ENCODE measurements at places on chromosomes 11 and 22.
A peak's percentile ranks its signal among the peaks of the same experiment; 100 is the strongest.

DNA sequence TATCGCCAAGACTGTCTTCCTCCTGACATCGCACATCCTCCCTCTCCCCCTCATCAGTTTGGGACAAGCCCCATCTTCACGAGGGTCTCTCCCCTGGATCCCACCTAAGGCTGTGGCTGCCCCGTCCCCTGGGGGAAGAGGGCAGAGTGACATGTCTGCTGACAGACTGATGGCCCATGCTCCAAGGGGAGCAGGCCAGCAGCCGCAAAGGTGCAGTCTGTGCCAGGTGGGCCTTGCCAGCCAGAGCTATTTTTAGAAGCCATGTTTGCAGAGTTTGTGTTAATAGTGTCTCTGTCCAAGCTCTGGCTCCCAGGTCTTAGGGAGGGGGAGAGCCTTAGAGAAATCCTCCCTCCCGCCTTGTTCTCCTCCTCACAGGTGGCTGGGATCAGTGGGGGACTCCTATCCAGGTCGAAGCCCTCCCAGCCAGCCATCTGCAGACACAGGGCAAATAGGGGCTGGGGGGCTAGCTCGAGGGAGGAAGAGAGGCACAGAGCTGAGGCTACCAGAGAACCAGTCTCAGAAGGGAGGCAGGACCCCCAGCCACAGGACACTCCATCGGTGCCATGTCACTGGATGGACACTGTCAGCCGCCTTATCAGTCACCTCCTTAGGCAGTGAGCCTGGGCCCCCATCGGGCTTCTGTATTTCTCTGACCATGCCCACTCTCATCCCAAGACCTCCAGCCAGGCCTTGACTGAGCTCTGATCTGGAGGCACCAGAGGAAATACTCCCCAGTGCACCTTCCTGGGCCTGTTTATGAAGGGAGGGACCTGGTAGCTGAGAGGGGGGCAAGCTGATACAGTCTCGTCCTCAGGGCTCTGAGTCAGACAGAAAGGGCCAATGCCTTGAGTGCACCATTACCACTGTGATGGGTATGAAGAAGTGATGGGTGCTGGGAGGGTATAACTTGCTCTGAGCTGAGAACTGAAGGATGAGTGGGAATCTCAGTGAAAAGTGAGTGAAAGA is 49.3 kb downstream of the CHRDL2 start:
- DNase-seq, result no peak

- DNase-seq, result no peak
Observed at GRCh38 chr11:57251491-57252104, 14.5 kb upstream of the APLNR start.

DNA sequence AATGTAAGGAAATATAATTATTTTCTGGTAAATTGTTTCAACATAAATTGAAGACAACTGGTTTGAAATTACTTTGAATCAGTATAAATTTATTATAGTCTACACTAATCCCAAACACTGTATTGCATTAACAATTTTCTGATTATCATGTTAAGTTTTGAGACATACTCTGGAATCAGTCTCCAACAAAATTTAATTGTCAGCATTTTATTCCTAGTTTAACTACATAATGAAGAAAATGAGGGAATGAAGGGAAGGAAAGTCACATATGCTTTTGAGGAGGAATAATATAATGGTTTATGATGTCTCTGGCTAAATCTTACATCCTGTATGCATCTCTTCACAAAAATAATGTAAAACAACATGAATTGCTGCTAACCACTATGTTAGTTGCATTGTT is 14.2 kb downstream of the OR52E1 start:
- no peak for DNase-seq

GRCh38 chr11:12235947-12236743 is 125.8 kb downstream of the MICAL2 start:
- peak; percentile 76 for DNase-seq

GRCh38 chr11:86278226-86278625 is 23.8 kb upstream of the HIKESHI start:
- DNase-seq, result no peak

DNA sequence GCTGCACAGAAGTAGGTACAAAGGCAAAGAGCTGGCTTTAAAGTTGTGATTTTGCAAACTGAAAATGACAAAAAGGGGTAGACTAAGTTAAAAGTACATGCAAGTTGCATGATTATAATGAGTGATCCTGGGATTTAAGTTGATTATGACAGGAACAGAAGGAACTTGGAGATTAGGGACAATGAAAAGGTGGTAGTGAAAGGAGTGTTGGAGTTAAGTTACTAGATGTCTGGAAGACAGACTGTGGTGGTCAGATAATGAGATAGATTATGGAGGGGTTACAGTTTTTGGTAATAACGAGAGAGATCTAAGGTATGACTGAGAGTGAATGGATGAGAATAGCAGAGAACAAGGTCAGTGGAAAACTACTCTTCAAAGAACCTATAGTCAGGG is 7.7 kb upstream of the TMEM9B start:
- no peak for DNase-seq

DNA sequence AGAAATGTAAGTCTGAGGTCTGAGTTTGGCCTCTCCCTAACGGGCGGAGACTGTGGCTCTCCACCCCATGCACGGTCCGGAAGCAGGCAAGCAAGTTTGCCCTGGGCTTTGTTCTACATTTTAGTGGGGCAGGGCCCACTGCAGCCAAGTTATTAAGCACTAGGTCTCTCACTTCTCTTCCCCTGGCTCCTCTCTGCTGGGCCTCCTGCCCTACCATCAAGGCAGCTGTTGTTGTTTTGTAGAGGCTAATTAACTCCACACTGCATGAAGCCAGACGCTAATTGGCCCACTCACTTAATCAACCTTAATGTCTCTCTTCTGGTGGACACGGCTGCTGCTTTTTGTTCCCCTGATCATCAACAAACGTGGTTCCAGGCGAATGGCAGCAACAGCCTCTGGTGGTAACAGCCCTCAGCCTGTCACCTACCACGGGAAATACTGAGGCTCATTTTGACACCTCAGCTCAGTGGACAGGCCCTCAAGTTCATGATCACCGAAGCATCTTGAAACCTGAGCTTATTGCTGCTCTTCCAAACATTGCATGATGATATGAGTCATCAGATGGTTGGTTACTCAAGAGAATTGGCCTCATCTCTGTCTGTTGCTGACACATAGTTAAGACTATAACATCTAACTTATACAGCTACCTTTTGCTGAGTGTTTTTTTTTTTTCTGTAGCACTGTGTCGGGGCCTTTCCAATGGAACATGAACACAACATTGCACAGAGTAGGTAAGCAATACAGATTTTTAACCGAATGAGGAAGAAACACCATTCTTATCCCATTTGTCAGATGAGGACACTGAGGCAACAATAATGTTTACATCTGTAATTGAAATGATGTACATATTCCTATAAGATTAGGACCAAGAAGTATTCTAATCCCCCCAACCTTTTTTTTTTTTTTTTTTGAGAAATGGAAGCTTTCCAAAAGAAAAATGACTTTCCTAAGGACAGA is 20.8 kb upstream of the LMO2 start:
- no peak for DNase-seq

DNA sequence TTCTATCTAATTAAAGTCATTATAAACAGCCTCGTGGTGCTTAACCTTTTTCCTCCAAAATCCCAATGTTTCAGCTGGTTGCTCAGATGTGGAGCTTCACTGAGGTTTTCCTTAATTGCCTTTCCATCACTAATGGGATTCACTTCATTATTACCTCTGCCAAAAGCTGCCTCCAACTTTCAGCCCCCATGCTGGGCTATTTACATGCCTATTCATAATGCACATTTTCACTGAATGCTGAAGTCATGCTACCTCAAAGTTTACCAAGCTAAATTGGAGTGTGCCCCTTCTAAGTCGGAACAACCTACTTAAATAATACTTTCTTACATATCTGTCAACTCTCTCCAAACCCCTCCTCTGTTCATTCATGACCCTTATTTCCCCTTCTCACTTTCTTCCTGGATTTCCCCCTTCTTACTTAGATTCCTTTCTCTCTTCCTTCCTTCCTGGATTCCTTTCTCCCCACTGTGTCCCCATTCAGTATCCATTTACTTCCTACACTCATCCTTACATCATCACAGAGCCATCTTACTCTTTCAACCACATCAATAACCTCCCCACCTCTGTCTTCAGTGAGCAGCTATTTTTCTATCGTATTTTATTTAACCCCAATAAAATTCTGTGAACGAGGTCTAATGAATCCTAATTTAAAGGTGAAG is 887.3 kb upstream of the TENM4 start:
- DNase-seq, result no peak

DNA sequence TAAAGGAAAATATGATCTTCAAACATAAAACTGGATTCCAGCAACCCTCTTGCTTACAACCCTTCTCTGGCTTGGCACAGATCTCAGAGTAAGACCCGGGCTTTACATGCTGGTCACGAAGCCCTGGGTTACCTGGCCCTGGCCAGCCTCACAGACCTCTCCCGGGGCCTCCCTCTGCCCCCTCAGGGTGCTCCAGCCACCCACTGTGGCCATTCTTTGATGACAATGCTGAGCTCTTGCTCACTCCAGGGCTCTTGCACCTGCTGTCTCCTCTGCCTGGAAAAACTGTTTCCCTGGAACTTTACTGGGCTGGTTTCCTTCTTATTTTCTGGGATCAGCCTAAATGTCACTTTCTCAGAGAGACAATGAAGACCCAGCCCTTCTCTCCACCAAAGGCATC is 43.9 kb downstream of the C11orf96 start:
- no peak for DNase-seq

DNA sequence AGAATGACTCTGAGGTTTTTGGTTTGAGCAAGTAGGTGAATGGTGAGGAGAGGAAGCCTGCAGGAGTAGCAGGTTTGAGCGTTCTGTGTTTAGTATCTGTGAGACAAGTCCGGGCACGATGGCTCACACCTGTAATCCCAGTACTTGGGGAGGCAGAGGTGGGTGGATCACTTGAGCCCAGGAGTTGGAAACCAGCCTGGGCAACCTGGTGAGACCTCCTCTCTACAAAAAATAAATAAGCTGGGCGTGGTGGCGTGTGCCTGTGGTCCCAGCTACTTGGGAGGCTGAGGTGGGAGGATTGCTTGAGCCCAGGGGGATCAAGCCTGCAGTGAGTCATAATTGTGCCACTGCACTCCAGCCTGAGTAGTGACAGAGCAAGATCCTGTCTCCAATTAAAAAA is 9.7 kb upstream of the CENATAC start:
- DNase-seq, result no peak

DNA sequence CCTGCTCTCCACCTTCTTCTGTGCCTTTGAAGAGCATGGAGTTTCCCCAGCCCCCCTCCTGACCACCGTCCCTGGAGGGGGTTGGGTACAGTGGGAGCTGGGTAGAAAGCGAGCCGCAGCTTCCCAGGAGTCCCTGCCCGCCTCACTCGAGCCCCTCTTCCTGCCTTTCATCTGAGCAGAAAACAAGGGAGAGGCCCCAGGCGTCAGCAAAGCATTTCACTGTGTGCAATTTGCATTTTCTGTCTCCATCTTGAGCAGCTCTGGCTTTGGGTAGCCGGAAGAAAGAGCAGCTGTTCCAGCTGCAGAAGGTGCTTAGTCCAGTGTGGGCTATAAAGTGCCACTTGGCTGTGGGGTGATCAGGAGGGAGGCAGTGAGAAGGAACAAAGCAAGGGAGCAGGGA is 229.7 kb downstream of the CEP164 start:
- no peak for DNase-seq

DNA sequence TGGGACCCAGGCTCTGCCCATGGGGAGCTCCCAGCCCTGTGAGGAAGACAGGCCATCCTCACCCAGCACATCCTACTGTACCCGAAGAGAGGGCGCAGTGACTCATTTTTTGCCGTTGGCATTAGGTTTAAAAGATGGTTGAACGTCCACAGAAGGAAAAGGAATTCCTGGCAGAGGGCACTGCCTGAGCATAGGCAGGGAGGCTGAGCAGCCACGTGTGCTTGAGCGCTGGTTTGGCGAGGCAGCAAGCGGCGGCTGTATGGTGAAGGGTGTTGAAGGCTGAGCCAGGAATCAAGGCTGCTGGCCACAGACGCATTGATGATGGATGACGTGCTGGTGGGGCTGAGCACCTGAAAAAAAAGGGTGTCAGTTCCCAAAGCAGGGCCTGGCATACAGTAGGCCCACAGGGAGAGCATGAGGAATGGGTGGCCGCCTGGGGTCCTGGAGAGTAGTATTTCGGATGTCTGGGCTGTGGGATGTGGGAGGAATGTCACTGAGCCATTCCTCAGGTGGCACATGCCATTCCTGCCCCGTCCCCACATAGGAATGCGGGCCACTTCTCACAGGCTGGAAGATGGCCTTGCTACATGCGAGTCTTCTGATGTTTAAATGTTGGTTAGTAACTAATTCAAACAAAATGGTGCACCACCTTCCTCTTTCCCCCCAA is 112.5 kb downstream of the KIAA1671 start:
- DNase-seq, result no peak

DNA sequence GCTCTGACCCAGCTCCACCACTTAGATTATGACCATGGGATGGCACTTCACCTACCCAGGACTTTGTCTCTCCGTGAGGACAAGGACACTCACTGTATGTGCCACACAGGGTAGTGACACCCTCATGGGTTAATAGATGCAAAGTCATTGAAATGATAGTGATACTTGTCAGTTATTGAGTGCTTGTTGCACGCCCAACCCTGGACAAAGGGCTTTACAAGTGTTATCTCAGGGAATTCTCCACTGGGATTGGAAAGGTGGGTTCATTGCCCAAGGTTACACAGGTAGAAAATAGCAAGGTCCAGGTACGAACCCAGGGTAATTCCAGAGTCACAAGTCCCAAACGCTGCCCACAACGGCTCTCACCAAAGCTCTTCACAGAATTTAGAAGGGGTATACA is 158.2 kb downstream of the TRIM29 start:
- no peak for DNase-seq

- DNase-seq, result no peak
Observed at GRCh38 chr11:19525714-19526113, 186.9 kb upstream of the NAV2 start.

DNA sequence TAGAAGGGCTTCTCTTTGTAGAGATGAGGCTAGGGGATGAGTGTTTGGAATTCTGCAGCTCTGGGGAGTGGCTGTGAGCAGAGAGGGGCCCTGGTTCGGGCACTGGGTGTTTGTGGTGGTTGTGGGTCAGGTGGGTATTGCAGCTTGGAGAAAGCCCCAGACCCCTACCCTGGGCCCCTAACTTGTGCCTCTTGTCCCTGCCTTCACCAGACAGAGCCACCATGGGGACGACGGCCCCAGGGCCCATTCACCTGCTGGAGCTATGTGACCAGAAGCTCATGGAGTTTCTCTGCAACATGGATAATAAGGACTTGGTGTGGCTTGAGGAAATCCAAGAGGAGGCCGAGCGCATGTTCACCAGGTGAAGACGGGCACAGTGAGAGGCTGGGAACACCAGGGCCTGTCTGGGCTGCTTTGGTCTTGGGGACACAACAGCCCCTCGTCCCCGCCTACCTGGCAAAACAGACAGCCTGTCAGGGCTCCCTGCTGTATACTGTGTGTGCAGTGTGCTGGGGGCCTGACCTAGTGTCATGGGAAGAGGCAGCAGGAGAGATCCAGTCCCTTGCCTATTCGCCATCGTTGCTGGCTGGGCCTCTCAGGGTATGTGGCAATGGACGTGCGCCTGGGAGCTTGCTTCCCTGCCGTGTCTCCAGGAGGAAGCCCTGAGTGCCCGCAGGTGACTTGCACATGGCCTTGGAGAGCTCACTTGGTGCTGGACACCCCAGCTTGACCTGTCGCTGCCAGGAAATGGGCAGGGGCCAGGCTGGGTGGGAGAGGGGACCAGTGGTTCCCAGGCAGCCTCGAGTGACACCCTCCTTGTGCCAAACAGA is 4.3 kb downstream of the INCENP start:
- no peak for DNase-seq
